ENCODE measurements at places on chromosomes 3 and 15.

- peak; percentile 28 for DNase-seq
Observed at GRCh38 chr3:69445024-69445423, 59.1 kb upstream of the FRMD4B start.

- DNase-seq: no peak
Observed at GRCh38 chr15:67026610-67026967, 38.8 kb upstream of the SMAD3 start.

DNA sequence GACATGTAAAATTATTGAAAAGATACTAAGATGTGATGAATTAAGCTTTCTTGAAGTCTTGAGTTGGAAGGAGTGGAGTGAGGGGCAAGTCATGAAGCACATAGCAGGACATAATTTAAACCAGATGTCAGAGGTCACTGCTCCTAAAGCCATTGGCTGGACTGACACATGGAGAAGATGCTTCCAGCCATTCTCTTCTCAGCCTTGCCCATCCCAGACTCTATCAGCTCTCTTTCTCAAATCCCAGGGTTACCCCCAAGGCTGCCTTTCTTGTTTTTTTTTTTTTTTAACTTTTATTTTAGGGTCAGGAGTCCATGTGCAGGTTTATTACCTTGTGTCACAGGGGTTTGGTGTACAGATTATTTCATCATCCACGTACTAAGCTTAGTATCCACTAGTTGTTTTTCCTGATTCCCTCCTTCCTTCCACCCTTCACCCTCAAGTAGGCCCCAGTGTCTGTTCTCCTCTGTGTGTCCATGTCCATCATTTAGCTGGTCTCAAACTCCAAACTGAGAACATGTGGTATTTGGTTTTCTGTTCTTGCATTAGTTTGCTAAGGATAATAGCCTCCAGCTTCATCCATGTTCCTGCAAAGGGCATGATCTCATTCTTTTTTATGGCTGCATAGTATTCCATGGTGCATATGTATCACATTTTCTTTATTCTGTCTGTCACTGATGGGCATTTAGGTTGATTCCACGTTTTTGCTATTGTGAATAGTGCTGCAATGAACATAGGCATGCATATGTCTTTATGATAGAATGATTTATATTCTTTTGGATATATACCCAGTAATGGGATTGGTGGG, 18.9 kb downstream of the XIRP1 start:
- DNase-seq: no peak

GRCh38 chr3:155491696-155492095, 198.2 kb upstream of the STRIT1 start:
- no peak for DNase-seq

GRCh38 chr15:51038974-51039319, 55.8 kb downstream of the TNFAIP8L3 start:
- DNase-seq: no peak

- DNase-seq: no peak
Observed at GRCh38 chr3:194051366-194052149, 84.4 kb upstream of the HES1 start.

GRCh38 chr15:29067949-29068348, 182.2 kb downstream of the APBA2 start:
- DNase-seq: no peak

- peak; percentile 87 for DNase-seq
Observed at GRCh38 chr3:125003369-125003853, 52.4 kb downstream of the HEG1 start.

GRCh38 chr3:192303235-192303634, 424.1 kb downstream of the FGF12 start:
- peak; percentile 30 for DNase-seq

DNA sequence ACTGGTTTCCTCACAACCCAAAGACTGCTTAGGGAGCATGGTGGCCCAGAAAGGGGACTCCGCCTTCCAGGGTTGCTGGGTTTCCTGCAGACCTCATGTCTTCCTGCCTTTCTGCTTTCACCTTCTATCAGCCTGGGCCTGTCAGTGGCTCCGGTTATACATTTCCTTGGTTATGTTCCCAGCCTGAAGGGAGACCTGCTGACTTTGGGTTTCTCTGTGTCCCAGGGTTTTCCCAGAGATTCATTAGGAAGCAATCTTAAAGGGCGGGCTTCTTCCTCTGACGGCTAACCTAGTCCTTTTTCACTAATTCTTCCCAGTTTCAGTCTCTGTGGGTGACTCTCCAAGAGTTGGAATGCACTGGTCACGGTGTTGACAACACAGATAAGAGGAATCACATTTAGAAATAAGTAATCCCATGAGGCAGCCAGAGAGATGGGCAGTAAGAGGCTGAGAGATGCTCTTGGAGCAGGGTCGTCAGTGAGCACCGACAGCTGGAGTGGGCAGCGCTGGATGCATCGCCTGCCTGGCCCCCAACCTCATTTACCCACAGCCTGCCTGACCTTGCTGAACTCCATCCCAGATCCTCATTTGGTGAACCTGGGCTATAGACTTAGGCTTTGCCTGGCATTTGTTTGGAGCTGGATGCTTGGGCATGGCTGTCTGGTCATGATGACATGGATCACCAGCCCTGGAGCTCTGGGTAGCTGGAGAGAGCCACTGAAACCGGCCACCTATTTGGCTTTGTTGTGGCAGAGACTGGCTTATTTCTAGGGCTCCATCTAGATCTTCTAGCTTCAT, 10.0 kb upstream of the EHD4 start:
- DNase-seq: no peak

DNA sequence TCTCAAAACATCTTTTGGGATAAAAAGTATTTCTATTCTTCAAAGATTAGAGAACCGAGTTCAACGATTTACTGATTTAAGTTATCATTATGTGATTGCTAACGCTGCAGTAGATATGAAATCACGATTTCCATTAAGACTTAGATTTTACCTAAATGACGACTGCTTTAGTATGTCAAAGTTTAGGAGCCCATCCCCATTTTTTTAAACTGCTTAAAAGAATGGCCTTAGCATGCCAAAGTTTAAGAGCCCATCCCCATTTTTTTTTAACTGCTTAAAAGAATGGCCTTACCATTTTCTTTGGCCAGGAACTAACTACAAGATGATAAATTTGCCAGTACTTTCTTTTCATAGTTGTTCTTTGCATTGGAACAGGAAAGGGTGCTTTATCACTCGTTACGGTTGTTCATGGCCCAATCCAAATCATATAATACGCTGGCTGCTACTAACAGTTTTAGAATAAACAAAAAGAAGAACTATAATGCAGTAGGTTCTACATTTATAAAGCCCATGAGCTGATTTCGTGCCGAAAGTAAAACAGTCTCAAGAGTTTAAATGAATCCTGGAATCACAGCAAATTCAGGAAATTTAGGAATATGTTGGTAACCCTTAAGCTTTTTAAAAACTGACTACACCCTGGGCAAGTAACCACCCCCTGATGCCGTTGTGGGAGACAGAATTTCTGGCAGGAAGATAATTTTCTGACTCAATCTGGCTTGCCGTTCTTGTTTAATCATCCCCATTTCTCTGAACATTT, 869 bp upstream of the TSC22D2 start:
- peak; percentile 51 for DNase-seq

DNA sequence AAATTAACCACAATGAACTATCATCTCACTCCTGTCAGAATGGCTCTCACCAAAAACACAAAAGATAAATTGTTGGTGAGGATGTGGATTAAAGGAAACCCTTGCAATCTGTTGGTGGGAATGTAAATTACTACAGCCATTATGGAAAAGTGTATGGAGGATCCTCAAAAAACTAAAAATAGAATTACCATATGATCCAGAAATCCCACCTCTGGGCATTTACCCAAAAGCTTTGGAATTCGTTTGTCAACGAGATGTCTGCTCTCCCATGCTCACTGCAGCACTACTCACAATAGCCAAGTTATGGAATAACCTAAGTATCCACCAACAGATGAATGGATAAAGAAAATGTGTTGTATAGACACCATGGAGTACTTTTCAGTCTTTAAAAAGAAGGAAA, 21.6 kb downstream of the FSIP1 start:
- DNase-seq: no peak

DNA sequence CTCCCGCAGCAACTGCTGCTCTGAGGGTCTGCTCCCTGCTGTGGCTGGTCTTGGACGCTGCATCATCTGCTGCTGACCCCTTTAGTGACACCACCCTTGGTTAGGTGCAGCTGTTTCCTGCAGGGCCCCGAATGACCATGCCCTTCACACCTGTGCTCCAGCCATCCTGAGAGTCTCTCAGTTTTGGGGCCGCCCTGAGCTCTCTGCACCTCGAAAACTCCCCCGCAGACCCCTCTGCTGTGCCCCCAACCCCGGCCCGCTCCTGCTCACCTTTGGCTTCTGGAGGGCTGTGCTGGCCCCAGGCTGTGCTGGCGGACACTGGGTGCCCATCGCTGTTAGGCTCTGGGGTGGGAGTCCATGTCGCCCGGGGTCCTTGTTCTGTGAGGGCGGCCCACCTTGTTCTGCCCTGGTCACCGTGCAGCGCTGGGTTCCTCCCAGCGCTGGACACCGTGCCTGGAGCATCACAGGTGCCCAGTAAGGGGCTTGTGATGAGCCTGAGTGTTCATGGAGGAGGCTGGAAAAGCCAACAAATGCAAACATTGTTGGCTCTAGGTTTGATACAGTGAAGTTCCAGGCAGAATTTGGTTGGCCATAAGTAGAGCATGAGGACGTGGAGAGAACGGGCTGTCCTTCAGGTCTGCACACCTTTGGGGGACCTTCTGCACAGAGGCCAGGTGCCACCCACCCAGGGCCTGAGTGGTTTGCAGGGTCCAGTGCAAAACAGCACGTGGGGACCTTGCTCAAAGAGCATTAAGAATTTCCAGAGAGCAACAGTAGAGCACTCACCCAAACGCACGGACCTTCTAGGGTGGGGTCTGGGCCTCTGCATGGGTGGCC, 12.3 kb downstream of the ABTB1 start:
- peak; percentile 49 for DNase-seq

GRCh38 chr15:64182859-64183370, 20.1 kb upstream of the PPIB start:
- no peak for DNase-seq

DNA sequence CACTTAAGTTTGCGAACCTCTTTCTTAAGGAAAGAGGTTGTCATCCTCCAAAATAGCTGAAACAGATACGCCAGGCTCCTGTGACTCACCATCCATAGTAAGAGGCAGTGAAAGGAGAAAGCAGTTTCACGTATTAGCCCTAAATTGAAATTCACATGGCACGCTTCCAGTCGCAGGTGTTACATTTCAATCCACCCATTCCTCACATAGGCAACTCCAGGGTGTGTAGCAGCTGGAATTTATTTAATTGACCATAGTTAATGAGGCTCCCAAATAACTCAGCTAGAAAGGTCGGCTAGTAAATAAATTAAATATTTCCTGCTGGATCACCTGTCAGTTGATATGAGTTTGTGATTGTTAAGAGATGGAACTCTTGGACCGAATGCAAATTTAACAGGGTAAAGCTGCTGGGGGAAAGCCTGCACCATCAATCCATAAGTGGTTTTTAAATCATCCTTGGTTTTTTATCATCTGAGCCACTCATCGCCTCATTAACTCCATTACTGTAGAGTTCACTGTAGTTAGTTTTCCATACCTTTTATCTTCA, 19.6 kb downstream of the NSUN3 start:
- no peak for DNase-seq

- DNase-seq: no peak
Observed at GRCh38 chr15:101371519-101371918, 76.5 kb upstream of the SNRPA1 start.

DNA sequence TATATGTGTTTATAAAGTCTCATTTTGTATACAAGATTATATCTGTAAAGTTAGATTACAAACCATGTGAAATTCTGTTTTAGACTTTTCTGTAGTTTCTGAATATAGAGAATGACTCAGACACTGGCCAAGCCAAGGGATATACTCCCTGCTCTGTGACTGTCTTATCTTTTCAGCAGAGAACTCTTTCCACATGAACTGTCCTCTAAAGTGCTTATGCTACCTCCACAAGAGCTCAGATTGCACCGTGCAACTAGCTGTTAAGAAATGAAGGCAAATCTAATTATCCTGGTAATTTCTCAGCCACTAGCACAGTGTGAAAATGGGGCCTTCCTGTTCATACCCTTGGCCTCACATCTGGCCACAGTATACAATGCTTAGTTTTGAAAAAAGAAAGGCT, 44.3 kb upstream of the CPNE4 start:
- DNase-seq: no peak

GRCh38 chr3:60743631-60744164, 507.6 kb downstream of the FHIT start:
- no peak for DNase-seq

DNA sequence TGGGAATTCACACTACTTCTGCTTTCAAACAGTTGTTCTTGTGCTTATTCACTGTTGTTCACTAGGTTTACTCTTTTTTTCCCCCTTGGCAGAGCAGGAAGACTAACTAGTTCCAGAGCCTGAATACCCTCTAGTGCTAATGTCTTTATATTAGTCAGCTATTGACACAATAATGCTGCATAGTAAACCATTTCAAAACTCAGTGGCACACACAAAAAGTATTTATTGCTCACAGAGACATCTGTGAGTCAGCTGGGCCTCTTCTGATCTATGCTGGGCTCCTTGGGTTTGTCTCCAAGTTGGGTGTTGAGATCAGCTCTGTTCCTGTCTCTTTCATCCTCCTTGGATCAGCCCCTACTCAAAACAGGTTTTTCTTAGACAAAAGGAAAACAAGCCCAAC, 51.1 kb downstream of the RSRC1 start:
- no peak for DNase-seq

DNA sequence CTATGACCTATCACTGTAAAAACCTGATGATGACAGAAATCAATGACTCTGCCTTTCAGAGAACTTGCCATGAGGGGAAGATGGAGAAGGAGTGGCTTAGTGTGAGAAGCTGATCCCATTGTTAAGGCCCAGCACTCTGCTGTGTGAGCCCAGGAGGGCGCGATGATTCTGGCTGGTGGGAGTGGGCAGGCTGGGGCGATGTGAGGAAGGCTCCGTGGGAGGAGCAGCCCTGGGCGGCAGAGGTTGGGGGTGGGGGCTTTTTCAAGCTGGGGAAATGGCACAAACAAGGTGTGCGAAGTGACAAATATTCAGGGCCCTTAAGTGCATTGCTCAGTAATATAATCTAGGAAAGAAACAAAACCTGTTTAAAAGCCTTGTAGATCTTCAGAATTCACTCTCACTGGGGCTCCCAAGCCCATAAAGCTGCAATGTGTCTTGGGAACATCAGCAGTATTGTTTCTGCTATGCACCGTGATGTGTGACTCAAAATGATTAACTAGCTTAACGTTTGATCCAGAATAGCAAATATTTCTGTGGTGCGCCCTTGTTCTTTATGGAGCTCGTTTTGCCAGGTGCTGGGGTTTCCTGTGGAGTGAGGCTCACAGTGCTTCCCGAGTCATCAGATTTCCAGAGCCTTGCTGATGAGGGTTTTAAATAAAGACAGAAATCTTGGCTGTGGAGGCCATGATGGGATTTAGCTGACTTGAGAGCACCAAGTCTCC, 141.0 kb downstream of the CHDH start:
- no peak for DNase-seq

DNA sequence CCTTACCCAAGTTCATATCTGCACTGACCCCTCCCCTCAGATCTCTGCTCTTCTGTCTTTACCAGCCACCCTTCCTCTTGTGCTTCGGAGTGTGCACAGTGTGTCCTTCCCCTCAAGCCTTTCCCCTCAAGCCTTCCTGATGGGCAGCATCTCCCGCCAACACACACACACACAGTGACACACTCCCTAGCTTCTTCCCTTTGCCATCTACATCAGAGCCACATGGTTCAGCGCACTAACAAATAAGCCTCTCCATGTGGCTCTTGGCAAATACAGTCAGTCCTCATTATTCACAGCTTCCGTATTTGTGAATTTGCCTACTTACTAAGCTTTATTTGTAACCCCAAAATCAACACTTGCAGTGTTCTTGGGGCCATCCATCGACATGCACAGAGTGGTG, 37.5 kb downstream of the SH3BP5 start:
- no peak for DNase-seq

GRCh38 chr3:58409663-58410062, 24.0 kb downstream of the PDHB start:
- no peak for DNase-seq

- DNase-seq: no peak
Observed at GRCh38 chr3:159030138-159030670, 228.3 kb downstream of the MFSD1 start.
